ENCODE measurements at places on chromosomes 13 and 19.

GRCh38 chr13:109241160-109241559 is 545.2 kb downstream of the IRS2 start:
- DNase-seq: no peak

DNA sequence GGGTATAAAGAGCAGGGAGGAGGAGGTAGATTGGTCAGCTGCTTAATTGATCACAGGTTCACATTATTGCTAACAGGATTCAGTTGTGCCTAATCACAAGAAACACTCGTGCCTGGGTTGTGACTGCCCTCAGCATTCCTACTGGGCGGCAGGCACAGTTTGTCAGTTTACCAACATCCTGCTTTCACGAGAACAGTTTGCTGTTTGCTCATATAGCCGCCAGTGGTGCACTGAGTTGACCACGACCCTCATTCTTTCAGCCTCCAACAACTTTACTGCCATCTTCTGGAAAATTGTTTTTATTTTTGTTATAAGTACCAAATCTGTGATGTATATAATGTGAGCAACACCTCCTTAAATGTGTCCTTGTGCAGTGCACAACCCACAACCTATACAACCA is 16.2 kb upstream of the IFT88 start:
- DNase-seq: no peak

DNA sequence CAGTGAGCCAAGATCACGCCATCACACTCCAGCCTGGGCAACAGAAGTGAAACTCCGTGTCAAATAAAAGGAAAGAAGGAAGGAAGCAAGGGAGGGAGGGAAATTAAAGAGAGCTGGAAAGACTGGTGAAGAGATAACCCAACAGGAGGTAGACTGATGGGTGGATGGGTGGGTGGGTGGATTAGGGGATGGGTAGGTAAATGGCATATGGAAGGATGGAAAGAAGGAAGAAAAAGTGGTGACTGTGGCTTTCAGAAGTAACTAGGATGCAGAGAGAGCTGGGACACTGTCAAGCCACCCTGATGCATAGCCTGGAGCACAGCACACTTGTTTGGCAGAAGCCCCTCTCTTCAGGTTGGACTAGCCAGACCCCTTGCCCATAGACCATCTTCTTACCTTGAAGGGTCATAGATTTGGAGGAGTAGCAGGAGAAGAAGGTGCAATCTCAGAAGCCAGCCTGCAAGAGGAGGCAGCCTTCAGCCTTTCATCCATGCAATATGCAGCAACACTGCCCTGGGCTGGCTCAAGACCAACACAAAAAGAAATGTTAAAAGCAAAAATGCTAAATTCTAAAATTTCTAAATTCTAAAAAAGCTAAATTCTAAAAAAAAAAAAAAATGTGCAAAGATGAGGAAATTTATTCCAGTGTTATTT is 5.1 kb downstream of the IQCN start:
- peak; percentile 4 for DNase-seq

- DNase-seq: no peak
Measured at GRCh38 chr19:13700621-13701020, 63.7 kb upstream of the MRI1 start.

DNA sequence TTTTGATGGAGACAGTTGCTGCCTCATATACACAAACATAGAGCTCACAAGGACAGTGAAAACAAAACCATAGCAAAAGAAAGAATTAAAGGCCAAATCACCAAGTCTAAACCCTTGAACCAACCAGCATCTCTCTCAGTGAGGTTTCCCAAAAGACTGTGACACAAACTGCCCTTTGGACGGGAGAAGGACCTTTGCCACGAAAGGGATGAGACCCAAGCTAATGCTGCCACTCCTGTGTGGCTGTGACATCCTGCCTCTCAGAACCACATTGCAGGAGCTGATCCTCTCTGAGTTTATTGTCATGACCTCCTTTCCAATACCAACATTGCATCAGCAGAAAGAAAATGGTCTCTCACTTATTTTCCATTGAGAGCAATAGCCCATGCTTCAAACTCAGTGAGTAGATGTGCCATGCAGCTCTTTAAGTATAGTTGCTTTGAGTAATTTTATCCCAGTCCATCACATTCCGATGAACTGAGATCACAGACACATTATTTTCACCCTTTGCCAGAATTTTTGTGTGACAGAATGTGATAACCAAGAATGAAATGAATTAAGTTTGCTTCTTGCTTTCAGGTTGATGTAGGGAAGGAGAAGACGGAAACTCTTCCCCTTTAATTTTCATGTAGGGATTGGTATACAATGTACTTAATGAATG is 133.5 kb upstream of the IRS2 start:
- DNase-seq: no peak

- no peak for DNase-seq
Measured at GRCh38 chr13:35144166-35144890, 202.3 kb downstream of the NBEA start.

DNA sequence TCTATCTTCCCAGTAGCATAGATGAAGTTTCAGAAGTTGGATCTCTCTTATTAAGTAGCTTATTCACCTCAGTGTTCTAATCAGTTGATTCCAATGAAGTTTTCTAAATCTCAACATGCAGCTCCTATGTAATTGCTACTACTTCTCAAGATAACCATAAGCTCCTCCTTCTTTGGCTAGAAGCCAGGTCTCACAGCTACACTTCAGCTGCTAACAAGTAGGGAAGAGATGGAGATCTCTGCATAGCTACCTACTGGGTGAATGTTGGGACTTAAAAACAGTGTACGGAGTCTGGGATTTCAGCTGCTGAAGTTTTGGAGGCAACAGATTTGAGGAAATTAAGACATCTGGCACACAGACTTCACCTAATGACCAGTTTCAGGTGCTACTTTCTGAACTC is 661.0 kb downstream of the SLITRK1 start:
- no peak for DNase-seq

- DNase-seq: no peak
Measured at GRCh38 chr19:11577451-11578257, at the start of gene ACP5. TSS of gene ACP5 (minus strand) at chr19:11577645. CDS start at chr19:11577317, 328 bp downstream.

DNA sequence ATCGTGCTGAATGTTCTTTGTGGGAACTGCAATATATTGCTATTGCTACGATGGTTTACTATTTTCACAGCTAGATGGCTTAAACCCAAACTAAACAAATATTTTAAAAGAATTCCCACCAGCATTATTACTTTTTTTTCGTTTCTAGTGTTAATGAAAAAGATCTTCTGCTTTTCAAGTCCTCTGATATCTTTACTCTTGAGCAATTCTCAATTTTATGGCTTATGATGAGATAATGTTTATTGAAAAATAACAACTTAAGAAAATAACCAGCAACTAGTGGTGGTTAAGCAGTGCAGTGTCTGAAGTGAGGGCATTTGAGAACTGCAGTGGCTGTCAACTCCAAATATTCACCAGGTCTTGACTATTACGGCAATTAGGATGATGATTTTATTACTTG is 360.4 kb downstream of the ENOX1 start:
- DNase-seq: no peak

DNA sequence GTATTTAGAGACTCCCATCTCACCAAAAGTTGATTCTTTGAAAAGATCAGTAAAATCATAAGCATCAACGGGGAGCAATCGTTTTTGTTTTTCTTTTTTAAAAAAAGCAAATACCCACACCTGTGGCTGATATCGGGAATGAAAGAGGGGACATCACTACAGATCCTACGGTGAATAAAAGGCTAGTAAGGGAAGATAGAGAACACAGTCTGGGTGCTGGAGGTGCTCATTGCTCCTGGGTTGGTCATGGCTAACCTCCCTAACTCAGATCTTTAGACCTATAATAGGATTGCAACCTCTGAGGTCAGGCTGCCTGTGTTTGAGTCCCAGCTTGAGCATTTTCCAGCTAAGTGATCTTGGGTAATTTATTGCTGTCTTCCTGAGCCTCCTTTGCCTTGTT is 1.1 kb downstream of the EHD2 start:
- no peak for DNase-seq

- DNase-seq: no peak
Measured at GRCh38 chr13:100069278-100069677, 19.6 kb upstream of the PCCA start.

- DNase-seq: peak; percentile 75
Measured at GRCh38 chr19:17522988-17523872, 11.8 kb downstream of the PGLS start.

GRCh38 chr13:99665711-99666110 is 164.4 kb downstream of the TM9SF2 start:
- DNase-seq: no peak

DNA sequence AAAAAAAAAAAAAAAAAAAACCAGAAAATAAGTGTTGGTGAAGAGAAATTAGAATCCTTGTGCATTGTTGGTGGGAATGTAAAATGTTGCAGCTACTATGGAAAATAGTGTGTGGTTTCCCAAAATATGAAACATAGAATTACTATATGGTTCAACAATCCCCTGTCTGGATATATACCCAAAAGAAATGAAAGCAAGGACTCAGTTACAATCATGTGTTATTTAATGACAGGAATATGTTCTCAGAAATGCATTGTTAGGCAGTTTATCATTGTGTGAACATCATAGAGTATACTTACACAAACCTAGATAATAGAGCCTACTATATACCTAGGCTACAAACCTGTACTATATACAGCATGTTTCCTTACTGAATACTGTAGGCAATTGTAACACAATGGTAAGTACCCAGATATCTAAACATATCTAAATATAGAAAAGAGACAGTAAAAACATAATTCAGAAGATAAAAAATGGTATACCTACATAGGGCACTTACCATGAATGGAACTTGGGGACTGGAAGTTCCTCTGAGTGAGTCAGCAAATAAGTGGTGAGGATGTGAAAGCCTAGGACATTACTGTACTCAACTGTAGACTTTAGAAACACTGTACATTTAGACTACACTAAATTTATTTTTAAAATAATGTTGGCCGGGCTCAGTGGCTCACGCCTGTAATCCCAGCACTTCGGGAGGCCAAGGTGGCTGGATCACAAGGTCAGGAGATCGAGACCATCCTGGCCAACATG is 25.7 kb upstream of the SLC7A1 start:
- no peak for DNase-seq

DNA sequence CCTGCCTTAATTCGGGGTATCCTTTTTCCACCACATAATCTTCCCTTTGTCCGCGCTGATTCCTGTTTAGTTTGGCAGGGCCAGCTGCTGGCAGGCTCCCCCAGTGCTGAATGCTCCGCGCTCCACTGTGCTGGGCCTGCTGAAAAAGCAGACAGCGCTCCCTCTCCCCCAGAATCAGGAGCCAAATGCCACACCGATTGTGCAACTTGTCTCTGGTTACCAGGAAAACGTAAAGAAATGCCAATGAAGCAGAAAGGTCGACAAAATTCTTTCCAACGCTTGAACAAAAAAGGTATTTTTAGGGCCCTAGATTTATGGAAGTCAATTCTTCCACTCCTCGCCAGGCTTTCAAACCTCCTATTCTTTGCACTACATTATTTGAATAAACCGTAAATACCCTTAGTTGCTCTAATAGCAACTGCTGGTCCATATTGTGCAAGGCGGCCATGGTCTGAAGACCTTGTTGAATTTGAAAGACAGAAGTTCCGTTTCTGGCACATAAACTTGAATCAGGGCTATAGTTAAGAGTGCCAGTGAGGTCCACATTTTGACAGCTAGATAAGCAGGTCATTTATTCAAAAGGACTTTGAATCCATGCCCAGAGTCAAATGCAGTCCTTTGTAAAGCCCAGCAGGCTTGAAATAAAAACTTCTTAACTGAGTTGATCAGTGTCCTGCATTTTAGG is 206.7 kb upstream of the RFC3 start:
- DNase-seq: no peak

DNA sequence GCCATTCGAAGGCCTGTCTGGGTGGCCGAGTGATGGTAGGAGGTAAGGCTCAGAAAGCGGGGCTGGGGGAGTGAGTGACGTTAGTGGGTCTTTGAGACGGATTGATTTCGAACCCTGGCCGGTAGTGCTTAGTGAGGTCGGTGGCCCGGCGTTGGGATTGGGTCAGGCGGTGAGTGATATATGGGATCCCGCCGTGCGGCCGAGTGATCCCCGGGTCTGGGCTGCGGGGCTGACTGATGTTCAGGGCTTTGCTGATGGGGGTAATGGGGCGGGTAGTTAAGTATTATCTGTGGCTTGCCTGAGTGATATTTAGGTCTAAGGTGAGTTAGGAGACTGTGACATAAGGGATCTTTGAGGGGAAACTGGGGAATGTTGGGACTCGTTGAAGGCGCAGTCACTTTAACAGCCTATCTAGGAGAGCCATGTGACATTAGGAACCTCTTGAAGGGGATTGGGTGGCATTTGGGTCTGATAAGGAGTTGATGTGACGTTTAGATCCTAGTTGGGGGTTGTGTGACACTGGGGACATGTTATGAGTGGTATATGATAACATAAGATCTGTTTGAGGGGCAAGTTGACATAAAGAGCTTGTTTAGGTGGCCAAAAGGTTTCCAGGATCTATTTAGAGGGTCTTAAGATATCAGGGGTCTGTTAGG is 543 bp downstream of the PSMC4 start:
- no peak for DNase-seq

DNA sequence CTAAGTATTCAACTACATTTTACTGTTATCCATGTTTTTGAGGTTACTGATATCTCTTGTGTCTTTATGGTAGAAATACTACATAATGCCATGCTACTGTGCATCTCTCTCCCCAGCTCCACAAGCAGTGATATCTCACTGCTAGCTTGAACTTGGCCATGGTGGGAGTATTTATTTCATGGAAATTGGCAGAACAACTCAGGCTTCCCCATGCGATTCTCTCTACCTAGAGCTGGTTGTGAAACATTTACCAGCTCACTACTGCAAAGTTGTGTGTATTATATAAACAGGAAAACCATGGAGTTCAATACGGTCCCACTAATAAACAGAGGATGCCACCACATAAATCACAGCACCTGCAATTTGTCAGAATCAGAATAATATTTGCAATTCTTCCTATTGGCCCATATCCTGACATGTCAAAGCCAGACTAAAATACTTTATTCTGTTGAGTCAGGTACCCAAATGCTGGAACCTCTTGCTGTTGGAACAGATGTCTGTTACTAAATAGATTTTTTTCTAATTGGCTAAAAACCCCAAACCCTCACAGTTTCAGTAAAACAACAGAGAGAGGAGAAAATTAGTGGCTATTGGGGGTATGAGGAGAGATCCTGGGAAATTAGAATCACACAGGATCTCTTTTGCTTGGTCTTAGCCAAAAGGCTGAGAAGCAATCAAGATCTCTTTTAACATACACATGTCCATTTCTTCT is 91.4 kb upstream of the SLC10A2 start:
- DNase-seq: no peak

- no peak for DNase-seq
Measured at GRCh38 chr13:106859533-106859904, 291.6 kb upstream of the ARGLU1 start.

GRCh38 chr13:47794963-47795362 is 206.1 kb downstream of the SUCLA2 start:
- no peak for DNase-seq

DNA sequence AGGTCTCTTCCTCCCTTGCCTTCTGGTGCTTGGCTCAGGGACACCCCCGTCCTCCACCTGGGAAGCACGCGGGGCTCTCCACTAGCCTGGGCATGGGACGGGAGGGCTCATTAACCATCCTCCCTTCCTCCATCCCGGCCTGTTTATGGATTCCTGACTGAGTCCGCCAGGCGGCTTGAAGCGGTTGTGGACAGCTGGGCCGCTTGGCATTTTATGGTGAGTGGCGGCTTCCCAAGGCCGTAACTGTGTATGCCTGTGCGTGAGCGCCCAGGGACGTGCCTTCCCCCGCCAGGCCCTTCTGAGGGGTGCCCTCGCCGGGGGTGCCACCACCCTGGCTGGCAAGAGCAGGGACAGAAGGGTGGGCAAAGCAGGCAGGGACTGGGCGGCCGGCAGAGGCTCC is 202.8 kb downstream of the URI1 start:
- no peak for DNase-seq

GRCh38 chr19:1016647-1017114 is 4.2 kb downstream of the TMEM259 start:
- DNase-seq: no peak

All from CD4-positive, alpha-beta T cell treated with Interleukin-4 for 1 hour (primary cell).